ENCODE measurements at places on chromosomes 7 and 10. TPM values are rescaled to one million over a fixed set of nuclear protein-coding genes. Genes with fewer than 3 reads are reported as not detected.

Gene COL28A1
- 0.56 TPM for total RNA-seq

Gene MRPS33
- 108 TPM for total RNA-seq

Gene NRCAM
- total RNA-seq = 98.8 TPM

Gene TFEC
- total RNA-seq = not detected

Gene PKD1L1
- 0.02 TPM for total RNA-seq

Gene CCDC146
- total RNA-seq = 0.53 TPM

Gene INA
- total RNA-seq = 29.7 TPM
